ENCODE measurements at places on chromosomes 12 and 14. TPM values are rescaled to one million over a fixed set of nuclear protein-coding genes. Genes with fewer than 3 reads are reported as not detected.
A peak's percentile ranks its signal among the peaks of the same experiment; 100 is the strongest.

Gene KRT71
- polyA plus RNA-seq = not detected

DNA sequence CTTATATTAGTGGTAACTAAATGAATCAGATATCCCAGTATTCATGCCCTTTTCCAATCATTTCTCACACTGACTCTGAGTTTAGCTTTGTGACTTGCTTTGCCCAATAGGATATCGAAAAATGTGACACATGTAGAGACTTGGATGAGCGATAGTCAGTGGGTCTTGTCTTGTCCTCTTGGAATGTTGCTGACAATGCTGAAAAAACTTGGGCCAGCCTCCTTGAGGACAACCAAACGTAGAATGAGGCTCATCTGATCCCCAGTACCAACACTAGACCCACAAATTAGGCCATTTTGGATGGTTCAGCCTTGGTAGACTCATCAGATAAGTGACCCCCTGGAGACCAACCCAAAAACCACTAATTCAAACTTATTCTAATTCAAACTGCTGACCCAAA, 351.0 kb downstream of the GRIN2B start:
- no peaks in the 10 kb centered on the region for H3K27me3 ChIP-seq
- H3K36me3 ChIP-seq = no peaks in the 10 kb centered on the region
- no peaks in the 10 kb centered on the region for H3K4me1 ChIP-seq

- no peaks in the 10 kb centered on the region for H3K36me3 ChIP-seq
- no peaks in the 10 kb centered on the region for H3K27me3 ChIP-seq
- H3K27ac ChIP-seq = no peak overlapping the region
- no peak overlapping the region for H3K4me3 ChIP-seq
- DNase-seq = no peak
Observed at GRCh38 chr14:78927261-78927660, 757.1 kb downstream of the NRXN3 start.

- DNase-seq = no peak
- no peaks in the 10 kb centered on the region for H3K36me3 ChIP-seq
- no peak overlapping the region for H3K27ac ChIP-seq
- no peaks in the 10 kb centered on the region for H3K27me3 ChIP-seq
- H3K4me3 ChIP-seq = no peak overlapping the region
Observed at GRCh38 chr14:25074099-25074685, 24.2 kb upstream of the STXBP6 start.

GRCh38 chr14:92974541-92975345, 51.8 kb downstream of the CHGA start:
- H3K4me1 ChIP-seq = peaks cover 15% of the 10 kb centered on the region
- no peaks in the 10 kb centered on the region for H3K27me3 ChIP-seq
- H3K4me3 ChIP-seq = no peak overlapping the region
- H3K27ac ChIP-seq = no peak overlapping the region

DNA sequence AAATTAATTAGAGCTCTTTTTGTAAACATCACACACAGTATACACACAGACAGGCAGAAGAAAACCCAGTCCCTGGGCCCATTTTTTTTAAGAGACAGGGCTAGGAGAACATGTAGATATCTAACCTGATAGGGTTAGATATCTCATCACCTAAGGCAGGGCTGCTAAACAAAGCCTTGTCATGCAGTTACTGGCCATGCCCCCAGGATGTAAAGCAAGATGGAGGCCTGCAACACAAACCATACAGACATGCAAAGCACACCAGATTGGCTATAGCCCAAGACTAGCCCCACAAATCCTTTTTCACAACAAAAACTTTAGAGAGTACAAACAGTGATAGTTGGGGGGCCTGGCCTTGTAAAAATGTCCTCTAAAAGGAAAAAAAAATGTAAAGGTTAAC, 20.5 kb downstream of the CLEC2A start:
- no peak overlapping the region for H3K27ac ChIP-seq
- no peak for DNase-seq
- no peaks in the 10 kb centered on the region for H3K36me3 ChIP-seq
- no peaks in the 10 kb centered on the region for H3K27me3 ChIP-seq
- H3K4me3 ChIP-seq = no peak overlapping the region

DNA sequence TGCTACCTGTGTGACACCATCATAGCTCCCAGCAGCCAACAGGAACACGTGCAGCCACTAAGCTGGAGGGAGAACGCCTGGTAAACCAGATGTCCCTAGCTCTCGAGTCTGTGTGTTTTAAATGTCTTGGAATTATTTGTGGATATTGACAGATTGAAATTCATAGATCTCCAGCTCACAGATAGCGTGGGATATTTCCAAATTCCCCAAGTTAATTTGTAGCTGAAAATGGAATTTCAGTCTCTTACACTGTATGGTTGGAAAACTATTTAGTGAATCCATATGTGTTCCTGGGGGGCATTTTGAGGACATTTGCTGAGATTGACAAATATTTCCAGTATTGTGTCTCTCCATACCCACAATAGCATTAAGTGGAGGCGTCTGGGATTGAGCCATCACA, 618.6 kb upstream of the TMEM132C start:
- H3K4me3 ChIP-seq = no peak overlapping the region
- no peaks in the 10 kb centered on the region for H3K27me3 ChIP-seq
- DNase-seq = no peak
- H3K4me1 ChIP-seq = no peaks in the 10 kb centered on the region

DNA sequence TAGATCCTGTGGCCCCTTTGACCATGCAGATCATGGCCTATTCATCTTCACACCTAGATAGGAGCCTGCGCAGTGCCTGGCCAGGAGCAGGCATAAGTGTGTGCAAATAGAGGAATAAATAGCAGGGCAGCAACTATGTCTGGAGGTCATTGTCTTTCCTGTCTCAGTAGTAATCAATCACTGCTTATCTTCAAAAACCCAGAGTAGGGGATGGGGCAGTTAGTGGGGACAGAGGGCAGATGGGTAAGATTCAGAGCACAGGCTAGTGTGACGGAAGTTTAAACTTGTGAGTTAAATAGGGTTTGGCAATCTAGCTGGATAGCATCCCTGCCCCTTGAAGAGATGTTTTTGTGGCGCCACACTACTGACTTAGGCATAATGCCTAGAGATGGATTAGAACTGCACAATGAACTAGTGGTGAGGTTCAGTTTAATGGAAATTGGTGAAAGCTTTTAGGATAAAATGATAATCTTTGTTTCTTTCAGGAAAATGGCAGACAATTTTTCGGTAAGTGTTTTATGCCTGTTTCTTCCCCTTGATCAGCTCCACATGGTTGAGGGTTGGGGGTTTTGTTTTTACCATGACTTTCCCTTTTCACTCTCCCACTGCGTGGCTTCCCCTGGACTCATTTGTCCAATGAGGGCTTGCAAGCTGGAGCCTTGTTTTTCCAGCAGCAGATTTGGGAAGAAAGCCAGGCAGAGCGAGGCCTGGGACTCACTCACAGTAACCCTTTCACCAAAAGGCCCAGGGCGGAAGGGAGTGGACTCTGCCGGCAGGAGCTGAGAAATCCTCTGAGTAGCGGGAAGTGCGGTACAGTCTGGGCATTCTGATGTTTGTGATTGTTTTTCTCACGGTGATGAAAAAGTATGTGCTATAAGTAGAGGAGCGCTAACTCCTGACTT, 8.1 kb downstream of the LGALS3 start:
- peaks cover 23% of the 10 kb centered on the region for H3K4me1 ChIP-seq
- H3K4me3 ChIP-seq = no peak overlapping the region
- DNase-seq = no peak
- H3K27me3 ChIP-seq = no peaks in the 10 kb centered on the region
- H3K36me3 ChIP-seq = peaks cover 62% of the 10 kb centered on the region

DNA sequence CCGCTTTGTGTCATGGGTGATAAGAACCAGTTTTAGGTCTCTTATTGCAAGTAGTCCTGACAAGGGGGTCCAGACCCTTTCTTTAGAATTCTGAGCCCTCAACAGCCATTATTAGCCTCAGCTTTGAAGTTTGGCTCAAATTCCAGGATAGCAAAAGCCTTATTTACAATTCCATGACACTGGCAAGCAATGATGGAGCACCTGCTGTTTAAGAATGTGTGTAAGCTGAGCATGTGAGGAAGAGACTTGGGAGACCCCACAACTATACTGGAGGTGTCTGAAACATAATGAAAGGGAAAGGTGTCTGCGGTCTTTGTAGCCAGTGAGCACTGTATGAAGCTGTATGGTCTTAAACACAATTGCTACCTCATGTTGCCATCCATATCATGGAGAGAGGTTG, 119.8 kb downstream of the TBX5 start:
- no peaks in the 10 kb centered on the region for H3K27me3 ChIP-seq
- no peak overlapping the region for H3K4me3 ChIP-seq
- H3K36me3 ChIP-seq = no peaks in the 10 kb centered on the region
- no peaks in the 10 kb centered on the region for H3K4me1 ChIP-seq
- no peak overlapping the region for H3K27ac ChIP-seq

Gene OTX2
- not detected for polyA plus RNA-seq

Gene GNS
- polyA plus RNA-seq = 57.8 TPM

Gene CD163
- 0.14 TPM for polyA plus RNA-seq

- peaks cover 7% of the 10 kb centered on the region for H3K4me1 ChIP-seq
- DNase-seq = no peak
- no peak overlapping the region for H3K27ac ChIP-seq
- peaks cover 5% of the 10 kb centered on the region for H3K36me3 ChIP-seq
Observed at GRCh38 chr14:74841230-74842207, 34.4 kb downstream of the PROX2 start.

- DNase-seq = no peak
- no peak overlapping the region for H3K27ac ChIP-seq
- no peaks in the 10 kb centered on the region for H3K4me1 ChIP-seq
- H3K4me3 ChIP-seq = no peak overlapping the region
Observed at GRCh38 chr14:59097681-59098080, 90.8 kb upstream of the DAAM1 start.

DNA sequence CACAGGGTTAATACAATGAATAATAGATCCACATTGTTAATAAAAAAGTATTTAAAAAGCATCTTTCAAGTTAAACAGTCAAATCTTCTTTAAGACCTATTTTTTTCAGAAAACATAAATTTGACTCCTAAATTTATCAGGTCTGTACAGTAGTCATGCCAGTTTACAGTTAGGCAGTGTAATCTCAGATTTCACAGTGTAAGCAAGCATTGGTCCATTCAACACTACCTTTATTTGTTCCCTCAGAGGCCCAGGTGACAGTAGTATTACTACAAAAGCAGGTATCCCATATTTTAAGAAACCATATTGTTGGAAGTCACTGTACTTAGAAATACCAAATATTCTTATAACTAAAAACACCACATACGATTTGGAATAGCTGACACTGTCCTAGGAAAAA, 6.1 kb downstream of the ATP2B1 start:
- H3K4me1 ChIP-seq = peaks cover 25% of the 10 kb centered on the region
- no peak for DNase-seq

DNA sequence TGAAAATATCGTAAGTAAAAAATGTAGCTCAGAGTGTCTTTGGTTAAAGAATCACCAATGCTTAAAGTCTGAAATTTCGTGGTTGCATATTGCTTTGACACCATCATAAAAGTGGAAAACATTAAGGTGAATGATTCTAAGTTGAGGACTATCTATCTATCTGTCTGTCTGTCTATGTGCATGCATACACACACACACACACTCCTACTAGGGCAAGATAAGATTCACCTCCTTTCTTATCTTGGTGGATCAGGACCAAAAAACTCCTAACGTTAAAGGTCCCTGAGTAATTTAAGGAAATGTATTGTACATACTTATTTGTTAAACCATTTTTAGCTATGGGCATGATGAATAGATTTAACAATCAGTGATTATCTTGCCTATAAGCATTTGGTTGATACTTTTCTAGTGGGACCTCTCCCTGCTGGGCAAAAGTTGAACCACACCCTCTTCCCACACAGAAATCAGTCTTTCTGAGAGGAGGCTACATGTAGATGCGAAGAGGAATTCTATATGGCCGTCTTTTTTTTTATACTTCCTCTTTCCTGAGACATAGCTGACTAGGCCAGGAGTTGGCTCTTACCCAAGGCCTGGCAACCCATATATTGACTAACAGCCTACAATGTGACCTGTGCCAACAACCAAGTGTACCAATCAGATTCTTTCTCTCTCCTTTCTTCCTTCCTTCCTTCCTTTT, 19.3 kb upstream of the LLPH start:
- H3K27ac ChIP-seq = no peak overlapping the region
- H3K4me3 ChIP-seq = no peak overlapping the region
- peaks cover 12% of the 10 kb centered on the region for H3K4me1 ChIP-seq
- DNase-seq = no peak
- H3K27me3 ChIP-seq = no peaks in the 10 kb centered on the region

GRCh38 chr12:62792236-62792870, 142.6 kb downstream of the PPM1H start:
- no peak for DNase-seq
- H3K27ac ChIP-seq = no peak overlapping the region
- H3K27me3 ChIP-seq = no peaks in the 10 kb centered on the region
- H3K4me1 ChIP-seq = no peaks in the 10 kb centered on the region
- no peaks in the 10 kb centered on the region for H3K36me3 ChIP-seq

- H3K27ac ChIP-seq = no peak overlapping the region
- peaks cover 2% of the 10 kb centered on the region for H3K4me1 ChIP-seq
- H3K4me3 ChIP-seq = no peak overlapping the region
- no peak for DNase-seq
- no peaks in the 10 kb centered on the region for H3K36me3 ChIP-seq
Observed at GRCh38 chr12:77686760-77687159, 143.9 kb upstream of the NAV3 start.

Gene VWF
- 0.01 TPM for polyA plus RNA-seq

DNA sequence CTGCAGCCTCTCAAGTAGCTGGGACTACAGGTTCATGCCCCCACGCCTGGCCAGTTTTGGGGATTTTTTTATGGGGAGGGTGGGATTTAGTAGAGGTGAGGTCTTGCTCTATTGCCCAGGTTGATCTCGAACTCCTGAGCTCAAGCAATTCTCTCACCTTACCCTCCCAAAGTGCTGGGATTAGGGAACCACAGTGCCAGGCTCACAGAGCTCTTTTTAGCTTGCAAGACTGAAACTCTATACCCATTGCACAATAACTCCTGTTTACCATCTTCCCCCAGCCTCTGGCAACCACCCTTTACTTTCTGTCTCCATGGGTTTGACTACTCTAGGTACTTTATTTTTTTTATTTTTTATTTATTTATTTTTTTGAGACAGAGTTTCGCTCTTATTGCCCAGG, 25.7 kb upstream of the CDK17 start:
- H3K27ac ChIP-seq = peak overlapping the region; percentile 97
- no peak for DNase-seq
- peaks cover 9% of the 10 kb centered on the region for H3K36me3 ChIP-seq
- no peaks in the 10 kb centered on the region for H3K27me3 ChIP-seq
